HCT116 (cell line): ENCODE measurements at places on chromosomes 12 and 14. TPM values are rescaled to one million over a fixed set of nuclear protein-coding genes. Genes with fewer than 3 reads are reported as not detected.

DNA sequence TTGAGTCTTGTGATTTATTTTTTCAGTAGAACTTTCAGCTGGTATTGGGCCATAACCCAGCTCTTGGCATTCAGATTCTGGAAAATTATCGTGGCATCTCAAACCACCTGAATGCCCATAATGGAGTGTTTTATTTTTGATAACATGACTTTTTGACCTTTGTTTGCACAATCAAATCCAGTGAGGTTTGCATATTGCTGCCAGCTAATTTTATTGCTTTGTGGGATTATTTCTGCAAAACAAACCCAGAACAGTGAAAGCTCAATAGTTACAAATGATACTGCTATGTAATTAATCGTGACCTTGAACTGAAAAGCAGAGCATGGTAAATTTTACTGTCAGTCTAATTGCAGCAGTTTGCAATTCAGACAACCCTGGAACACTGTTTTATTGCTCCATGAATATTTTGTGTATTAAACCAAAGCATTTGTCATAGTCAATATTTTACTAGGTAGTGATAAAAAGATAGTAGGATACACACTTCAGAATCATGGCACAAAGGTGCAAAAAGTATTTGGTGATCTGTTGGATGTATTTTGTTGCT lies 255.2 kb upstream of the NAV3 start:
- H3K4me3 ChIP-seq, result no peak overlapping the region
- H3K4me1 ChIP-seq, result peaks cover 3% of the 10 kb centered on the region; the same call in 1 of the 2 replicates
- no peak overlapping the region for H3K27ac ChIP-seq
- DNase-seq, result no peak

DNA sequence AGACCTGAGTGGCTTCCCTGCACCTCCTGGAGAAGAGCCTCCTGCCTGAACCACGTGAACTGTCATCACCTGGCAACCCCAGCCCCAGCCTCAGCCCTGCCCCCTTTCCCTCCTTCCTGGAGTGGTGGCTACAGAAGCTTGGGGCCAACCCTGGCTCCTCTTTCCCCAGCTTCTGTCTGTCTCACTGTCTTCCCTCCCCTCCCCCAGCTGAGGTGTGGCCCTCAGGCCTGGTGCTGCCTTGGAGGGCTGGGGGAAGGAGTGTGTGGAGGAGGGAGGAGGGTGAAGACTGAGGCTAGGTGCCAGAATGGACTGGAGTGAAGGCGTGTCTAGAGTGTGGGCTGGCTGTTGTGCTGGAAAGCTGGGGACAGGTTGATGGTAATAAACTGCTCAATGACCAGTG lies 9.7 kb downstream of the NFATC4 start:
- no peaks in the 10 kb centered on the region for H3K36me3 ChIP-seq
- no peak for DNase-seq
- H3K4me3 ChIP-seq, result no peak overlapping the region
- peaks cover 6% of the 10 kb centered on the region; the same call in 1 of the 2 replicates for H3K4me1 ChIP-seq

DNA sequence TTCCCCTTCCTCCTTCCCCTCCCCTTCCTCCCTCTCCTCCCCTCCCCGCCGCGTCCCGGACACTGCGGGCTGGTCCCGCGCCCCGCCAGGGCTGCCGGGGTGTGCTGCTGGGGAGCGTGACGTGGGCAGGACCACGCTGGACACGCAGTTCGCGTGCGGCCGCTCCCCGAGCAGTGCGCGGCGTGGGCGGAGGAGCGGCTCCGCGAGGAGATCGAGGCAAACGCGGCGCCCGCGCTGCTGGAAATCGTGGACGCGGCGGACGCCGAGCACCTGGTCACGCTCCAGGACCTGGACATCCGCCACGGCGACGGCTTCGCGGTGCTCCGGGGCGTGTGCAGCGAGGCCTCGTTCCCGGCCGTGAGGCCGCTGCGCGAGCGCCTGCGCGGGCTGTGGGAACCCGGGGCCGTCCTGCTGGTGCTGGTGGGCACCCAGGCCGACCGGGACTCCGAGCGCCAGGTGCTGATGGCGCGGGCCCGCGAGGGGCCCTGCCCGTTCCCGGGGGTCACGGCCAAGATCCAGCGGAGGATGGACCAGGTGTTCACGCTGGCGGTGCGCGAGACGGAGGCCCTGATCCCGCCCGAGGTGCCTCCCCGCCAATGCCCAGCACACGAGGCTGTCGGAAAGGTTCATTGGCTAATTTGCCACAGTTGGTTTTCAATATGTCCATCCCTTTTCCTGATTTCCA lies 84.3 kb downstream of the TNFAIP2 start:
- no peaks in the 10 kb centered on the region for H3K36me3 ChIP-seq
- no peak for DNase-seq
- H3K4me1 ChIP-seq, result no peaks in the 10 kb centered on the region
- H3K27me3 ChIP-seq, result no peaks in the 10 kb centered on the region

GRCh38 chr14:96881713-96882112 lies 84.5 kb downstream of the VRK1 start:
- H3K27ac ChIP-seq, result no peak overlapping the region
- H3K27me3 ChIP-seq, result no peaks in the 10 kb centered on the region
- H3K4me1 ChIP-seq, result no peaks in the 10 kb centered on the region
- no peak overlapping the region for H3K4me3 ChIP-seq
- DNase-seq, result no peak

DNA sequence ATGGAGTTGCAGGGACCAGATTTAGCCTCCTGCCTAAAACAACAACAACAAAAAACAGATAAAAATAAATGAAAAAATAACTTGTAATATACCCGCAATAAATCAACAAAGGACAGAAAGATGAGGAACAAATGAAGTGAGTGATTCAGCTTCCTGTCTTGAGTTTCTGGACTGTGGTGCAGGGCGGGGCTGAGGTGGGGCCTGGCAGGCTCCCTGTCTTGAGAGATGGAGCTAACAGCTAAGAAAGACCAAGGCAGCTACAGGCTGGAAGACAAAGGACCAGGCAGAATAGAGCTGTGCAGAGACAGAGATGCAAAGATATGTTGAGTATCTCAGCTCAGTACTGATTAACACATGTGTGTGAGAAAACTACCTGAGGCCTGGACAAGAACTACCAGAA lies 879.2 kb downstream of the AACS start:
- no peaks in the 10 kb centered on the region for H3K4me1 ChIP-seq
- no peak overlapping the region for H3K4me3 ChIP-seq
- H3K27me3 ChIP-seq, result no peaks in the 10 kb centered on the region

GRCh38 chr12:1281683-1282366 lies 290.8 kb downstream of the ERC1 start:
- H3K4me3 ChIP-seq, result no peak overlapping the region
- no peak overlapping the region for H3K27ac ChIP-seq
- H3K27me3 ChIP-seq, result no peaks in the 10 kb centered on the region
- DNase-seq, result no peak

DNA sequence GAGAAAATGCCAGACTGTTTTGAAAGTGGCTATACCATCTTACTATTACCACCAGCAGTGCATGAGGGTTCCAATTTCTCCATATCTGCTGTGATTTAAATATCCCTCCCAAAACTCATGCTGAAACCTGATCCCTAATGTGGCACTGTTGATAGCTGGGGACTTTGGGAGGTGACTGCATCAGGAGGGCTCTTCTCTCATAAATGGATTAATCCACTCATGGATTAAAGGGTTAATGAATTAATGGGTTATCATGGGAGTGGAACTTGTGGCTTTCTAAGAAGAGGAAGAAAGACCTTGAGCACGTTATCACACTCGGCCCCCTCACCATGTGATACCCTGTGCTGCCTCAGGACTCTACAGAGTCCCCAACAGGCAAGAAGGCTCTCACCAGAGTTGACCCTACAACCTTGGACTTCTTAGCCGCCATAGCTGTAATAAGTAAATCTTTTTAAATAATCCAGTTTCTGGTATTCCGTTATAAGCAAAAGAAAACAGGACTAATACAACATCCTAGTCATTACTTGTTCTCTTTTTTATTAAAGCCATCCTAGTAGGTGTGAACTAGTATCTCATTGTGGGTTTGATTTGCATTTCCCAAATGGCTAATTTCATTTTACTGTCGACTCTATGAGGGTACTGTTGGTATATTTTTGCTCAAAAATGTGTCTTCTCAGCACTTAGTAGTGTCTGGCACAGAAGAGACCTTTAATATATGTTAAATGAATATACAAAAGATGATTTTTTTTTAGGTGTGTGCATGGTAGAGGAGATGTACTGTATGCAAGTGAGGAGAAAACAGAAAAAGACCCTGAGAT lies 14.3 kb downstream of the PPP1R12A start:
- no peaks in the 10 kb centered on the region for H3K27me3 ChIP-seq
- no peak overlapping the region for H3K4me3 ChIP-seq
- H3K36me3 ChIP-seq, result no peaks in the 10 kb centered on the region
- no peak overlapping the region for H3K27ac ChIP-seq

The RPL10L gene
- total RNA-seq, result not detected
